ENCODE measurements at places on chromosomes 4 and X.

DNA sequence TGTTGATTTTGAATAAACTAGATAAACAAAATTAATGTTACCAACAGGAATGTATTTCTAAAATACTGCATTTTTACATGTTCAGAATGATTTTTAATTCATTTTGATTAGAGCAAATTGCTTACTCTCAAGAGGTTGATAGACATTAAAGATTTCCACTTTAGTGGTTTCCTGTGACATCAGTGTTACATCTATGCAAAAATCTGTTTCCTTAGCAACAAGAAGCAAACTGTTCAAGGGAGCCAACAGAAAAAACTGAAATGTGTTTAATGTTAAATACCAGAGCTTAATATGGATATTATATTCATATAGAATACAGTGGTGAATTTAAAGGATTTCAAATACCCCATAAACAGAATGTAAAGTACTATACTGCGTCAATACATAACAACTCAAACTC lies 277.8 kb downstream of the GABRG1 start:
- no peak for ATAC-seq

DNA sequence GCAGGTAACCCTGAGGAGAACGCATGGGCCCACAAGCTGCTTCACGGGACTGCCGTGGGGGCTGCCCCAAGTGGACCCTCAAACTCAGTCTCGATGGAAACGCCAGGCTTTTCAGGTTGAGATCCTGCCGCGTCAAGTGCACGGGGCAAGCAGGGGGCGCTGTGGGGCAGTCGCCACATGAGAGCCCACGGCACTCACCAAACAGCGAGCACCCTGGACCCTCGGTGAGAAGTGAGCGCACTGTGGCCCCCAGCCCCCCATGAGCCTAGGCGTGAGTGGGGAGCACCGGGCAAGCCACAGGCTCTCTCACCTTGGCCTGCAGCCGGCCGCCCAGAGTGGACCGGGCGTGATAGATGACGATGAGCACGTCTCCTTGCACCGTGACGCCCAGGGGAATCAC lies 50.9 kb upstream of the CPLX1 start:
- ATAC-seq: no peak

DNA sequence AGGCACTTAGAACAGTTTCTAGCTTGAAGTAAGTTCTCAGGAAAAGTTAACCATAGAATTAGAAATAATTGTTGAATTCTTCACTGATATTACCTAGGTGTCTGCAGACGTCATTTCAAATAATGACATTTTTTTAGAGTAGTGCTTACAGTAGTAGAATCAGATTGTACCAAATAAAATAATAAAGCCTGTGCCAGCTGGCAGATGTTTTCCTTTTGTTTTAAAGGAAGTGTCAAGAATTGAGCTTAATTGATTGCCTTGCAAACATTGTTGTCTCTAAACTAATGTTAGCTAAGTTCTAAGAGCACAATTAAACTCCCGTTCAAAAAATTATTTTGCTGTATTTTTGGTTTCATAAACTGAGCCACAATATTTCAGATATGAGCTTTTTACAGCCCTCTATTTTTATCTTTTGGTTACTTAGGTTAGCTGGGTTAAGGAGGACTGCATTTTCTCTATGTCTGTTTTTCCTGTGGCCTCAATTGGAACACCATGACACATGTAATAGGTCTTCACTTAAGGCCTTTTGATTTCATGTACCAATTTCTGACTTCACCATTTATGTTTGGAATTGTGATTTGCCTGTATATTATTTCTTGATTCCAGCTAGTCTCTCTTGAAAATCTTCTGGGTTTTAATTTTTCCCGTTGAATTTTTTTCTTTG lies 64.2 kb downstream of the DCUN1D4 start:
- no peak for ATAC-seq

GRCh38 chr4:124970011-124970410 lies 257.5 kb upstream of the ANKRD50 start:
- ATAC-seq: no peak

- no peak for ATAC-seq
These were observed 577.9 kb upstream of the DIPK2B start for GRCh38 chrX:45778616-45779015.

DNA sequence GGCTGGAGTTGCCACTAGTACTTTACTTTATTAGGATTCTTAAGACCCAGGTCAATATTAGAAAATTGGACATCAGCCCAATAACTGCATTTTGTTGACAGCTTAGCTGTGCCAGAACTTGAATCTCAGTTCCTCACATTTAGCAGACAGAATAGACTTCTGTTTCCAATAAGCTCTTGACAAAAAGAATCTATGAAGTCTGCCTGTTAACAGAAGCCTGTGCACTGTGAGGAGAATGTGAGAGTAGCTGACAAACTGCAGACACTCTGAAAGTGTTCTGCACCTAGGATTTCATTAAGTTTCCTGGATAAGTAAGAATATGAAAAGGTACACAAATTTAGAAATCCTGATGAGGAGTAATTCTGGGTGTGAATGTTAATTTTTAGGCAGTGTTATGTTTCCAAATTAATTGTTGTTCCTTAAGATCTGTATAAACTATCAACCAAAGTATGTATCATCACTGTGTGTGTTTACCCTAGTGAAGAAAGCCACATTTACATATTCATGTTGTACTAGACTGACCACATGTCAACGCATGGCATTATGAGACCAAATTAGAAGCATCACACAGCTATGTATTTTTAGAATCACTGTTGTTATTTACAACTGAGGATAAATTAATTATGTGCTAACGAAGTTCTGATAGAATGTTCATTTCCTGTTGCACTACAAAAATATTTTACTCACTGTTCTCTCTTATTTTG lies 756.4 kb upstream of the IGFBP7 start:
- ATAC-seq: no peak

DNA sequence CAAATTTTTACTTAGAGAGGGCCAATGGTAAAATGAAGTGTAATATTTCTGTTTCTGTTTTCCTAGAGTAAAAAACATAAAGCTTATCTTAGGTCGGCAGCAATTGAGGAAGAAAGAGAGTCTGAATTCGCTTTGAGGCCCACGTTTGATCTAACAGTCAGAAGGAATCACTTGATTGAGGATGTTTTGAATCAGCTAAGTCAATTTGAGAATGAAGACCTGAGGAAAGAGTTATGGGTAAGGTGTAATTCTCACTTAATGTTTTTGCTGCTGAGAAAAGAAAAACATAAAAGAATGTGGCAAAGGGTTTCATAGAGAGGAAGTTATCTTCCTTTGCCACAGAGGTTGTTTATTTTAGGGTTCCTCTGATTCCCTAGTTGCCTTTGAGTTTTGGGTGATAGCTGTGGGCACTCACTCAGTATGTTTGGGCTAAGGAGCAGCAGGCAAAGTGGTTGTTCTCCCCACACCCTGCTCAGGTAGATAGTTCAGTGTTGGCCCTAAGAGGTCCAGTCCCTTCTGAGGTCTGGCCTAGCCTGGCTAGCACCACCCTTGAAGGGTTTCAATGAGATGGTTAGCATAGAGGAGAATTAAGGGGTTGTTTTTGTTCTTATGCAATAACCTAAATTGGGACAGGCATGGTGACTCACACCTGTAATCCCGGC lies 32.3 kb downstream of the HERC5 start:
- no peak for ATAC-seq

DNA sequence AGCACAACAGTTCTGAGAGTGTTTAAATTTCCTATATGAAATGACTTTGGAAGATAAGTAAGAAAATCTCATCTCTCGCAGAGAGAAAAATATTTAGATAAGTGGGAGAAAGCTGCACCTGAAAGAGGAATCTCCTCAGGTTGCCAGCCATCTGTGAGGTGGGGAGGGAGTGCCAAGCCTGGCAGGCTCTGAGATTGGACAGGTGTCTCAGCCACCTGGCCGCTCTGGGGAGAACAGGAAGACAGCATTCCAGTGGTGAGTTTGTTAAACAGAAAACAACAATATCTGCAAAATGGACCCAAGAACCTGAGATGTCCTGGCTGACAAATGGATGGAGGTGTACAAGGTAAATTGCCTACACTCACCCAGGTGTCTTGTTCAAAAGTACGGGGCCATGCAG lies 31.3 kb downstream of the EMCN start:
- ATAC-seq: no peak

- ATAC-seq: no peak
These were observed 114.4 kb downstream of the WDFY3 start for GRCh38 chr4:84852081-84852480.

DNA sequence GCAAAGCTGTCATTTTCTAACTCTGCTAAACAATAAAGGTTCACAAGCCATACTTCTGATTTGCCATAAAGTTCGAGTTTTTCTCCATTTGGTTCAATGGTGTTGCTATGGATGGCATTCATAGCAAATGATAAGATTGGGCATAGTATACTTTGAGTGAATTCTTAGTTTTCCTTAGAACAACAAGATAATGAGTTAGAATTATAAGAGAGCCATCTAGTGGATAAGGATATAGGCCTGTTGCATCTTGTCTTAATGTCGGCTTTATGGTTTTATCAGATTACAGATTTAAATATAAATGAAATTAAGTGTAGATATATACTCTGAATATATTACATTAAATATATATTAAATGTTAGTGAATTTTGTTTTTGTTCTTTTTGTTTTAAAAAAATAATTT lies 644.6 kb downstream of the IL1RAPL1 start:
- no peak for ATAC-seq

DNA sequence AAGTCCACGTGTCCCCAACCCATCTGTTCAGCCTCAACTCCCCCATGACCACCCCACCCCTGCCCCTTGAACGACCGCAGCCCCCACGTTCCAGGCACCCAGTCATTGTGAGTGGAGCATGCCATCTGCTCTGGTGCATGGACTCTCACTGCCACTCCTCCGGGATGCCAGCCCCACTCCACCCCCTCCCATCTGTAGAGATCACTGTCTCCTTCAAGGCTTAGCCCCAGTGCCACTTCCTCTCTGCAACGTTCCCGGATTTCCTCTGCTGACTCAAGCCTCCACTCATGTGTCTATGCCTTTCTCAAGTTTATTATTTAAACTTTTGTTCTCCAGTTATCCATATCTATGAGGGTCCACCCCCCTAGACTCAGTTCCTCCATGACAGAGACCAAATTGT lies 54.0 kb downstream of the MAML3 start:
- no peak for ATAC-seq

- ATAC-seq: no peak
These were observed 892.6 kb upstream of the FRG1 start for GRCh38 chr4:189048119-189048518.

GRCh38 chr4:13611283-13611842 lies 16.2 kb downstream of the BOD1L1 start:
- peak; percentile 97 for ATAC-seq

GRCh38 chrX:78476701-78477100 lies 149.3 kb upstream of the CYSLTR1 start:
- ATAC-seq: no peak

DNA sequence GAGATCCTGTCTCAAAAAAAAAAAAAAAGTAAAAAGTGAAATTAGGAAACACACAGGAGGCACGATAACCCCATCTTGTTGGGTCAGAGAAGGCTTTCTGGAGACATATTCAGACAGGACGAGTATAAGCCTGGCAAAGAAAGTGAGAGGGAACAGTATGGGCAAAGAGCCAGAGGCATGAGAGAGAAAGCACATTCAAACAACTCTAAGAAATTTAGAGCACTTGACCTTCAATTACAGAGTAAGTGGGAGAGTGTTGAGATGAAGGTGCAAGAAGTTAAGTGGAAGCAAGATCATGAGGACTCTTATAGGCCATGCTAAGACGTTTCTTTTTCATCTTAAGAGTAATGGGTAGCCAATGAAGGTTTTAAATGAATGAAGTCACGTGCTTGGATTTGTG lies 70.4 kb downstream of the ELOVL6 start:
- no peak for ATAC-seq

DNA sequence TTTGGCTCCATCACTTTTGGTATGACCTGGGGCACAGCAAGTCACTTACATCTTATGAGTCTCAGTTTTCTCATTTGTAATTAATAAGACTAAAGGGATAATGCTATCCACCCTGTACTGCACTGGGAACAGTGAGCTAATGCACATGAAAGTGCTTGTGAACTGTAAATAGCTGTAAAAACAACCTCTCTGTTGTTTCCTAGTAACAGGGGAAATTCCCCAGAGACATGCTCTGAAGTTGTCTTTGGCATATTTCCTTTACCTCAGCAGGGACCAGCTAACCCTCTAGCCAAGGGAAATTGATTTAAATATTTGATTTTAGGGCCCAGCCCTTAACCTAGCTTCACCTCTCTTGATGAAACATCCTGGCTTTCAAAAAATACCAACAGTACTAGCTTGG lies 6.1 kb upstream of the CYSLTR1 start:
- peak; percentile 89 for ATAC-seq

DNA sequence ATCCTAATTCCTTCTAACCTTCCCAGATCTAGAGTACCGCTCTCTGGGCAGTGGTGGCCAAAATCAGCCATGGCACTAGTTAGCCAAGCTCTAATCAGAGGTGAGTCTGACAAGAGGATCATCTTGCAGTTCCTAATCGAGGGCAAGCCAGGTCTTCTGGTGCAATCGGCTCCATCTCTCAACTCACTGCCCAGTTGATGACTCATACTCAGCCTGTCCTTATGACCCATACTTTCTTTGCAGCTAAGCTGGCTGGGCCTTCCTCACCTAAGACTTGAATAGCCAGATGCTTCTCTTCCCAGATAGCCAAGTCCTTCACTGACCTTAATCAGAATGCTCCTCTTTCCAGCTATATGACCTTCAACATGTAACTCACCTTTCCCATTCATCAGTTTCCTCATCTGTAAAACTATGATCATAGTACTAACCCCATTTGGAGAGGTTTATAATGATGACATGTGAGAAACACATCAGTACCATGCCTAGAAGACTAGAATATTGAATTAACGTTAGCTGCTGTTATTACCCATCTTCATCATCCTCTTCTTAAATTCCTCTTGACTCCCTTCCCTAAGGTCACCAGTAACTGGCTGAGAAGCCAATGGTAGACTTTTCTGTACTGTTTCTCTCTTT lies 57.1 kb downstream of the RELL1 start:
- no peak for ATAC-seq

DNA sequence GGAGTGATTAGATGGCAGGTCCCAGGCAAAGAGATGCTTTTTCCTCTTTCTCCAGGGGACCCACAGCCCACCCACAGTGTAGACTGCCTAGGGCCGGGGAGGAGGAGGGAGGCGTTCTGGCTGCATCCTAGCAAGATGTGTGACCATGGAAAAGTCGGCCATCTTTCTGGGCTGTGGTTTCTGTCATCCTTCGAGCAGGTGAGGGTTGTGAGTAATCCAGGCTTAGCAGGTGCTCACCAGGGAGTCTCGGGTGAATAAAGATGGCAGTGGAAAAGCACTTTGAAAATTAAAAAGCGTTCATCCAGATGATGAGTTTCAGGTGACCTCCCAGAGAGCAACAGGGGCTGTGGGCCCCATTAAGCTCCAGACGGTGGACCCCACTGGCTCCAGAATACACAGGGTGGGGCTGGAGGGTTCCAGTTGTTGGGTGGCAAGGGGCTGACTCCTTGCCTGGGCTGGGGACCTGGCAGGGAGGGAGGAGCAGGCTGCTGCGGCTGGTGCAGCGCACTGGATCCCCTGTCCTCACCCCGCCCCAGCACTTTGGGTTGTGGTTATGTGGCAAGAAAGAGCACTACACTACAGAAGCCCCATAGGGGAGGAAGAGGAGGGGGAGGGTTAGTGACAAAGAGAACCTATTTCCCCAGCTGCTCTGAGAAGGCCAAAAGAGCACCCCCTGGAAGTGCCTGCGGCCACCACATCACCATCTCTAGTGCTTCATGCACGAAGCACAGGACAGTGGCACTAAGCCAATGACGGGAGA lies 23.7 kb downstream of the ELF4 start:
- peak; percentile 68 for ATAC-seq

- ATAC-seq: no peak
These were observed 74.9 kb downstream of the PRRG1 start for GRCh38 chrX:37424000-37424429.

GRCh38 chr4:3231471-3231870 lies 17.5 kb upstream of the MSANTD1 start:
- ATAC-seq: no peak

All from stimulated activated memory B cell treated with anti-CD40 and anti-IgM and Interleukin-4, amounts not matched to agents 10 μg/mL and 1 μg/mL and 100 μg/mL, for 72 hours (primary cell).